ENCODE measurements at places on chromosomes 3 and 15. TPM values are rescaled to one million over a fixed set of nuclear protein-coding genes. Genes with fewer than 3 reads are reported as not detected.

The ENTPD3 gene
- not detected for total RNA-seq

The XYLB gene
- 9.9 TPM for total RNA-seq

The NAALADL2 gene
- total RNA-seq = not detected

The SMCO1 gene
- total RNA-seq = not detected

The CYP1A2 gene
- total RNA-seq = not detected

The SPATA12 gene
- total RNA-seq = not detected

The CPN2 gene
- total RNA-seq = not detected

The C3orf20 gene
- total RNA-seq = 0.26 TPM

The GABRR3 gene
- not detected for total RNA-seq

The VIPR1 gene
- 0.69 TPM for total RNA-seq

The GNB5 gene
- total RNA-seq = 17.0 TPM

The TTLL13 gene
- total RNA-seq = 0.29 TPM

The OTOL1 gene
- not detected for total RNA-seq

The GPR156 gene
- total RNA-seq = 0.18 TPM

The PAQR9 gene
- total RNA-seq = not detected

The MPI gene
- total RNA-seq = 62.8 TPM

The B3GNT5 gene
- 17.0 TPM for total RNA-seq

The RAMAC gene
- total RNA-seq = 26.1 TPM

The TIMMDC1 gene
- total RNA-seq = 126 TPM
